Heart right ventricle (tissue), 16 donors: ENCODE measurements at places on chromosomes 13 and 19.

DNA sequence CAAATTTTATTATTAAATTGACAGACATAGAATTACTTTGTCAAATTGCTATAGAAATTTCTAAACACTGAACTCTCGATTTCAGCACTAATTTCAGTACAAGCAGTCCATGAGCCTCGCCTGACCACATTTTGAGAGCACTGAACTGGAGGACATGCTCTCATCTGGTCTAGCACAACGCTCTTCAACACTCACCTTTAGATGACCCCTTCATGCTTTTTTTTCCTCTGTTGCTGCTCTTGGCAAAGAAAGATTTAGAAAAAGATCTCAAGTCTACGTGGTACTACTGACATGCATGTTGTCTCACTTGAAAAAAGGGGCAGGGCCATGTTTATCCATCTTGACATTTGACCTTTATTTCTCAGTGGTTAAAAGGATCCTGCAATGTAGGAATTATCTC lies 981.5 kb downstream of the DIAPH3 start:
- DNase-seq = no peak

DNA sequence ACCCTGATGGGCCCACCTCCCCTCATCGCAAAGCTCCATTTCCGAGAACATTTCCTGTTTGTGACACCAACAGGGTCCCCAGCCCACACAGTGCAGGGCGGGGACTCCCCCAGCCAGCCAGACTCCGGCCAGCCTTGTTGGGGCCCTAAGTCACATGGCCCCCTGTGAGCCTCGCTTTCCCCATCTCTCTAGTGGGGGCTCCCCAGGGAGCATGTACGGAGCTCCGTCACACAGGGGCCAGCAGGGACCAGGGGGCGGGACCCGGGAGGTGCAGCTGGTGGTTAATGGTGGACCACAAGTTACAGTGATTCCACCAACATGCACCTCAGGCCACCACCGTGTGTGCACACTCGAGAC lies 1.7 kb downstream of the TBXA2R start:
- DNase-seq = no peak

- no peak for DNase-seq
Measured at GRCh38 chr13:41546372-41547190, 89.2 kb downstream of the RGCC start.

DNA sequence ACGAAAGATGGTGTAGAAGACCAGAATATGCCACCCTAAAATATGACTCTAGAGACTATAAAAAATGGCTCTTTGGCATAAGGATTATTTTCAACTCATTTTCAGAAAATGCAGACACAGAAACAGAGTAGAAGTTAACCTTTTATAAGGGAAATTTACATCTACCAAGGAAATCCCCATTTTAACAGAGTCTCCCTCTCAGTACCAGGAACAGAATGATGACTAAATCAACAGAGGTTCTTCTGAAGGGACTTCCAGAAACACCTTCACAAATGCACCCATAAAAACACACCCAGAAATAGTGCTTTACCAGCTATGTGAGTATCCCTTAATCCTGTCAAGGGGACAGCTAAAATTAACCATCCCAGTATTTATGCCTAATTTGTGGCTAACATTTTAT lies 29.1 kb downstream of the PLPP2 start:
- DNase-seq = no peak
